Cardiac muscle cell (in vitro differentiated cells and primary cell): ENCODE measurements at places on chromosomes 3 and 15. TPM values are rescaled to one million over a fixed set of nuclear protein-coding genes. Genes with fewer than 3 reads are reported as not detected.

The ATP13A5 gene
- polyA plus RNA-seq, result 0.11 and 0.16 TPM in 2 replicates

The THSD4 gene
- 5.1 and 6.2 TPM in 2 replicates for polyA plus RNA-seq

The CFAP91 gene
- polyA plus RNA-seq, result 1.4 and 3.4 TPM in 2 replicates

DNA sequence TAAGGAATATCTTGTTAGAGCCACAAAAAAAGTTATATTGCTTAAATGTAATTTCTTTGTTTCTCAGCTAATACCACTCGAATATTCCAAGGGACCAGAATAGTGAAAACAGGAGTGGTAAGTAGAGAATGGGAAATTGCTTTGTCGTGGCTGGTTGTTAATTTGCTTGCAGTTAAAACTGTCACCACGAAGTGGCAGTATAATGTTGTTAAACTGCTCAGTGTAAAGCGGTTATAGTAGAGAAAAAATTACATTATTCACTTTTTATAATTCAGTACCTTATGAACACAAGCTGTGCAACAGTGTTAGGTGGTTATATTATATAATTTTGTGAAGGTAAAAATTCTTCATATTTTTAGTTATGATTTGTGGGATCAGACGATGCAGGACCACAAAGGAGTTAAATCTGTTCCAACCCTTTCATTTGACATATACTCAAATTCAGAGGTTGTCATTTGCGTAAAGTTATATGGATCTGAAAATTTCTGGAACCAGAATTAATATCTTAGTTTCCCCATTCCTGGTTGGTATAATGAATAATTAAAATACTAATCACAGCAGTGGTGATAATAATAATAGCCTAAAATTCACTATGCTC is 171.8 kb downstream of the FEZF2 start:
- H3K4me3 ChIP-seq, result no peak overlapping the region
- peak; percentile 54 for DNase-seq
- no peaks in the 10 kb centered on the region for H3K4me1 ChIP-seq
- no peak overlapping the region for H3K27ac ChIP-seq
- no peaks in the 10 kb centered on the region for H3K36me3 ChIP-seq

DNA sequence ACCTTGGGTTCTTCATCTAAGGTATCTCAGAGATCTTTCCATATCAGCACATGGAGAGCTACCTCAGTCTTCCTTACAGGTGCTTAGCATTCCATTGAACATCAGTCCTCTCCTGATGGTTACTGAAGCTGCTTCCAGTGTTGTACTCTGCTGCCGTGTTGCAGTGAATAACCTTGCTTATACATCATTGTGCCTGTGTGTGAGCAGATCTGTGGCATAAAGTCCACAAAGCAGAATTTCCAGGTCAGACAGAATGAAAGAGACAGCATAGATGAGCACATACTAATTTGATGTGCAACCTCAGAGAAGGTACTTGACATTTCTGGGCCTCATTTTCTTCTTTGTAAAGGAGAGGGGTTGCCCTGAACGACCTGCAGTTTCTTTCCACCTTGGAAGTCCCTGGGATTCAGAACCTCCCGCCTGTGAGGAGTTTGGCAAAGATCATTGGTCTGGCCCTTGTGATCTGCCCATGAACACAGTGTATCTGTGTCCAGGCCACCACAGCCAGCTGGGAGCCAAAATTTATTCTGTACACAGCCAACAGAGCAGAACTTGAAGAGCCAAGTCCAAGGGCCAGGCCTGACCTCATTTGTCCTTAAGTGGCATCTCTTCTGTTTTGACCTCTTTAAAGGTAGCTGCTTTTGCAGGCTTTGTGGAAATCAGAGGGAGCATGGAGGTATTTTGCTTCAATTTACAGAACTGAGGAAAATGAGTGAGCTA is 57.2 kb upstream of the SLC7A14 start:
- no peak overlapping the region for H3K27ac ChIP-seq
- no peak for DNase-seq
- no peaks in the 10 kb centered on the region for H3K4me1 ChIP-seq
- H3K36me3 ChIP-seq, result no peaks in the 10 kb centered on the region
- H3K27me3 ChIP-seq, result no peaks in the 10 kb centered on the region

DNA sequence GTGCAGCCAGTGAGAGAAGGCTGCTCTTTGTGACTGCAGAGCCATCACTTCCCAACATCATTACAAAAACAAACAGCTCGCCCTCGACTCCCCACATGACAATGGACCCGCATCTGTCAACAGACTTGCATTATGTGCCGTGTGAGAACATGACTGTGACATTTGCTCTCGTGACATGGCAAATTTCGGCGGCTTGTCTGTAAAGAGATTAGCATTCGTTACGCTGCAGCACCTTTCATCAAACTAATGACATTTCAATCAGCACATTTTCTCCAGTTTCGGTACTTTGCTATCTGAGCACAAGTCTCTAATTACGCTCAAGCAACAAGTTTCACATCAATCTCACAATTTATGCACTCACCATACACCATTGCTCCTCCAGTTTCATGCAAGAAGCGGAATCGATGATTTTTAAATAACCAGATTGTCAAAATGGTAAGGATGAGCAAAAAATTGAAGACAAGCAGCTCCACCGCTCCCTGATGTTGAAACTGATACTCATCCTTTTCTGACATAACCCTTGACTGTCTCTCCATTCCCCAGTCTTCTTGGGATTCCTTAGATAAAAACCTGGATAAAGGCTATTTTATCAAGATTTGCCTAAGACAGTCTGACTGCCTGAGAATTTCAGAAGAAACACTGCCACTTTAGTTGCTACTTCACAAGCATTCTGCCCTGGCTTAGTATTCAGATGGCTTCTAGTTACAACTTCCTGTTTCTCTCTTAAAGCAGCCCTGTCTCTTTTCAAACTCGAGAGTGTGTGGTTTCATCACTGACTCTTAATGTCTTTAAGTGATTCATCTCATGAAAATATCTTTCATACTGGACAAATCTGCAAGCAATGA is at the start of gene SLC9A9:
SLC9A9 (minus strand) TSS at position 682 of the 845 bp plus-strand sequence; CDS start at position 536, 146 bp downstream.
- H3K27me3 ChIP-seq, result no peaks in the 10 kb centered on the region
- H3K27ac ChIP-seq, result no peak within 1 kb of the TSS
- DNase-seq, result peak; percentile 49
- no peaks in the 10 kb centered on the region for H3K36me3 ChIP-seq

GRCh38 chr3:86990734-86991481 is at the start of gene VGLL3:
Gene VGLL3, minus strand, starts transcription at chr3:86991149. Its CDS starts 406 bp downstream, at chr3:86990743.
- peak within 1 kb of the TSS; percentile 65 for H3K4me3 ChIP-seq
- H3K27ac ChIP-seq, result no peak within 1 kb of the TSS
- H3K4me1 ChIP-seq, result no peaks in the 10 kb centered on the region

DNA sequence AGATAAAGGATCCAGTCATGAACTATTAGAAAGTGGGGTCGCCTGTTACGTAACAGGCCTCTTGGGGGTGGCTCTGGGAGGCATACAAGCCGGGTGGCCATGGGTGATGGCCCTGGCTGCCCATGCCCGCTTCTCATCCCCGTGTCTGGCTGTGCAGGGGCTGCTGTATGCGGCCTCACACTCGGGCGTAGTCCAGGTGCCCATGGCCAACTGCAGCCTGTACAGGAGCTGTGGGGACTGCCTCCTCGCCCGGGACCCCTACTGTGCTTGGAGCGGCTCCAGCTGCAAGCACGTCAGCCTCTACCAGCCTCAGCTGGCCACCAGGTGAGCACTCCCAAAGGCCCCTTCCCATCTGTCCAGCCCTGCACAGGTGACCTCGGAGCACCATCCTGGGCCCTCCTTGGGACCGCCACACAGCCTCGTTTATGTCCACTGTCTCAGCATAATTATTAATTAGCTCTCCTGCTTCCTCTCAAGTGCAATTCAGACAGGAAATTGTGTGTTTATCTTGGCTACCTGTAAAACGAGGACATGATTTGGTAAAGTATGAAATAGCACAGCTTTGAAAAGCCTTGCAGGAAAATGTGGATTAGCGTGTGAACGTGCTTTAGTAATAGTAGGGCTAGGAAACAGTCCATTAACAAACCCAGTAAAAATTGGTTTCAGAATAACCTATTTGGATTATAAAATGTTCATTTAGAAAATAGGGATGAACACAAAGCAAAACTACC is 8.1 kb downstream of the CIB1 start:
- no peaks in the 10 kb centered on the region for H3K4me1 ChIP-seq
- no peak for DNase-seq
- no peaks in the 10 kb centered on the region for H3K27me3 ChIP-seq
- H3K4me3 ChIP-seq, result no peak overlapping the region

- peaks cover 22% of the 10 kb centered on the region for H3K4me1 ChIP-seq
- H3K27ac ChIP-seq, result no peak overlapping the region
- H3K27me3 ChIP-seq, result no peaks in the 10 kb centered on the region
- H3K4me3 ChIP-seq, result peak overlapping the region; percentile 70
- no peak for DNase-seq
Observed at GRCh38 chr15:99732751-99733267, 428 bp downstream of the LYSMD4 start.

- peak; percentile 10 for DNase-seq
- no peaks in the 10 kb centered on the region for H3K27me3 ChIP-seq
- H3K4me3 ChIP-seq, result no peak overlapping the region
- H3K4me1 ChIP-seq, result no peaks in the 10 kb centered on the region
- no peaks in the 10 kb centered on the region for H3K36me3 ChIP-seq
Observed at GRCh38 chr3:264394-265156, 68.0 kb downstream of the CHL1 start.

DNA sequence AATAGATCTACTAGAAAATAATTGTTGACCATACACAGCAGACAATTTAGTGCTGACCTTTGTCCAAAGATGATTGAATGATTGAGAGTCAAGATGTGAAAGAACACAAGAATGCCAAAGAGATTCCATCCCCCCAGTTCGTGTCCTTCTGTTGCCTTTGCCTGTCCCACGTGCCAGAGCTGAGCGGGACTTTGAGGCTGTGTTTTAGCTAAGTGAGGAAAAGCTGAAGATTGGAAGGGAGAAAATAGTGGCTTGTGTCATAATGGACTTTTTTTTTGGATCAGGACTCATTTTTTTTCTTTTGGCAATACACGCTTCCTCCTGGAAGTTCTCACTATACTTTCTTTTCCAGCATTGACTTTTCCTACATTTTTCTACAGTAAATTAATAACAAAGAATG is 206.6 kb upstream of the MDFIC2 start:
- H3K36me3 ChIP-seq, result no peaks in the 10 kb centered on the region
- no peak overlapping the region for H3K27ac ChIP-seq
- H3K27me3 ChIP-seq, result no peaks in the 10 kb centered on the region
- H3K4me3 ChIP-seq, result no peak overlapping the region
- no peak for DNase-seq

GRCh38 chr3:100041328-100041749 is 73.0 kb downstream of the FILIP1L start:
- H3K27me3 ChIP-seq, result peaks cover 68% of the 10 kb centered on the region
- H3K36me3 ChIP-seq, result no peaks in the 10 kb centered on the region
- no peak overlapping the region for H3K4me3 ChIP-seq
- peak; percentile 94 for DNase-seq

DNA sequence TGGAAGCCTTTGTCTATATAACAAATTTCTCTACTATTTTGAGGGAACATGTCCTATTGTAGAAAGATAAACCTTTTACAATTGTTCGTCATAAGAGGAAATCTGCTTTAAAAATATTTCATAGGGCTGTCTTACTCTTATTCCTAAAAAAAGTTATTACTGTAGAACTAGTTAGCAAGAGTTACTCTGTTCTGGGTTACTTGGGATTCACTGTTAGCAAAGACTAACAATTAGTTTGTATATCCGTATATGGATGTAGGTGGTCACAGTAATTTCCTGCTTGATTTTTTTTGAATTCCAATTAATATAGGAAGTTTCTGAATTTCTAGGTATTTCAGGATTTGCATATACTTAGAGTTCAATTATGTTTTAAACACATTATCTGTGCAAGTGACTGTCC is 413.5 kb downstream of the RBMS3 start:
- H3K4me3 ChIP-seq, result no peak overlapping the region
- H3K27me3 ChIP-seq, result no peaks in the 10 kb centered on the region
- no peak for DNase-seq
- H3K27ac ChIP-seq, result peak overlapping the region; percentile 93
- peaks cover 40% of the 10 kb centered on the region for H3K4me1 ChIP-seq

DNA sequence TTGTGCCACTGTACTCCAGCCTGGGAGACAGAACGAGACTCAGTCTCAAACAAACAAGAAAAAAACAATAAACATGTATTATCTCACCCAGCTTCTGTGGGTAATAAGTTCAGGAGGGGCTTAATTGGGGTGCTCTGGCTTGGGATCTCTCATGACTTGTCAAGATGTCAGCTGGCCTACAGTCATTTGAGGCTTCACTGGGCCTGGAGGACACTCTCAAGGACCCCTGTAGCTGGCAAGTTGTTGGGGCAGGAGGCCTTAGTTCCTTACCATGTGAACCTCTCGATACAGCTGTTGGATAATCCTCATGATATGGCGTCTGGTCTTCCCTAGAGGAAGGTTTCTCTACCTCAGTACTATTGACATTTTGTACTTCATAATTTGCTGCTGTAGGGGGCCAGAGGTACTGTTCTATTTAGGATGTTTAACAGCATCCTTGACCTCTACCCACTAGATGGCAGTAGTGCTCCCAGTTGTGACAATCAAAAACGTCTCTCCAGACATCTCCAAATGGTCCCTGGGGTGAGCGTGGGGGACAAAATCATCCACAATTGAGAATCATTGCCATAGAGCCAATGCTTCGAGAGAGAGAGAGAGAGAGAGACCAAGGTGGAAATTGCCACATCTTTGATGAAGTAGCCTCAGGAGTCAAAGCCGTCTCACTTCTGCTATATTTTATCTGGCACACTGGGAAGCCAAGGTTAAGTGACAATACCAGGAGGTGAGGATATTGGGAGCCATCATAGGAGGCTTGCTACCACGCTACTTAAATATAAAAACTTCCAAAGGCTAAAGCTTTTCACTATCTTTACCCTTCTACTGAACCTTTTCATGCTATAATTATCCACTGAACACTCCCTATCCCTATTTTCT is 23.9 kb upstream of the SLTM start:
- H3K36me3 ChIP-seq, result no peaks in the 10 kb centered on the region
- no peaks in the 10 kb centered on the region for H3K27me3 ChIP-seq
- peak; percentile 73 for DNase-seq
- no peak overlapping the region for H3K27ac ChIP-seq
- H3K4me3 ChIP-seq, result no peak overlapping the region
- peaks cover 9% of the 10 kb centered on the region for H3K4me1 ChIP-seq

DNA sequence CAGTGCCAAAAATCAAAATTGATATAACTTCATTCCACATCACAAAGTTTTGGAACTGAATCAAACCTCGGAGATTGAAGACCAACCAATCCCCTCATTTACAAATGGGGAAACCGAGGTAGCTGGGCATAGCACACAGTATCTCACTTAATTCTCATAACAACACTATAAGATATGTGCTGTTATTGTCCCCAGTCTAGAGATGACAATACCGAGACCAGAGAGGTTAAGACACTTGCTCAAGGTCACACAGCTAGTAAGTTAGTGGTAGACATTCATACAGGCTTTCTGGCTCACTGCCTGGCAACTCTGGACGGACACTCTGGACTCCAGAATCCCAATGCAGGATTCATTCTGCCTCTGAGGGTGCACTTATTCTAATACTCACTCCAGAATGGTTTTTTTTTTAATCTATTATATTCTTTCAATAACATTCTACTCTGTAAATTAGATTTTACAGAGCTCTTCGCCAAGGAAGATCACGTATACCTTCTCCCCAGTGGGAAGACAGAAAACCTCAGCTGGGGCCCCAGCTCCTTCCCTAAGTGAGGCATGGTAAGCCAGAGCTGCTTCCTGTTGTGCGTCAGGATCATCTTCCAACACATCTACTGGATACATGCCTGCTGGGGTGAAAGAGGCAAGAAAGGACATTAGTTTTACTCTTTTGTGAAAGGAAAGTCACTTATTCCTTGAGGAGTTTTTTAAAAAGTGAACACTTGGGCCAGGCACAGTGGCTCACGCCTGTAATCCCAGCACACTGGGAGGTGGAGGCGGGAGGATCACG is 128.4 kb upstream of the IGF1R start:
- H3K27me3 ChIP-seq, result no peaks in the 10 kb centered on the region
- H3K27ac ChIP-seq, result no peak overlapping the region
- no peak overlapping the region for H3K4me3 ChIP-seq
- no peaks in the 10 kb centered on the region for H3K36me3 ChIP-seq
- H3K4me1 ChIP-seq, result no peaks in the 10 kb centered on the region
- DNase-seq, result no peak
